ENCODE measurements at places on chromosomes 5 and 9. TPM values are rescaled to one million over a fixed set of nuclear protein-coding genes. Genes with fewer than 3 reads are reported as not detected.

CDC20B gene
- total RNA-seq, result not detected

CD72 gene
- 1.3 TPM for total RNA-seq

DNA sequence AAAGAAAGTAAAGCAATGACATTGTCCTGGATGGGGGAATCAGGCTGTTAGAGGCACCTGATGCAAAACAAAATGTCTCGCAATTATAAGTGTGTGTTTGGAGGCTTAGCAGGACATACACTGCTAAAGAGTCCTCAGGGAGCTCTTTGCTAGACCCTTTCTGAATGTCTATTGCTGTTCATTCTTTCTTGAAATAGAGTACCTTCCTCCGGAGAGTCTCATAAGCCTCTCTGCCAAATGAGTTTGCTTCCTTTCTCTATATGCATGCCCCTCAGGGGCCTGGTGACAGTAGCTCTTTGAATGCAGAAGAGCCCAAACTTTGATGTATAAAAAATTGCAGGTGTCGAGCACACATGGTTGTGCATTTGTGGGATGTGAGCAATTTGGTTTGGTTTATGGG lies 26.4 kb upstream of the ADAMTSL1 start:
- no peak for DNase-seq

- no peak for DNase-seq
These were observed 30.1 kb upstream of the TRIM32 start for GRCh38 chr9:116656977-116657376.

- no peak for DNase-seq
These were observed 8.8 kb upstream of the RASGEF1C start for GRCh38 chr5:180217797-180218196.

GRCh38 chr5:129096382-129096991 lies 1.9 kb downstream of the ISOC1 start:
- DNase-seq, result no peak

Measured in lower leg skin (tissue), 4 donors.